NCI-H1417 treated with DMSO at 0.1 percent for 48 hours (cell line): ENCODE measurements at places on chromosomes 4 and X.

DNA sequence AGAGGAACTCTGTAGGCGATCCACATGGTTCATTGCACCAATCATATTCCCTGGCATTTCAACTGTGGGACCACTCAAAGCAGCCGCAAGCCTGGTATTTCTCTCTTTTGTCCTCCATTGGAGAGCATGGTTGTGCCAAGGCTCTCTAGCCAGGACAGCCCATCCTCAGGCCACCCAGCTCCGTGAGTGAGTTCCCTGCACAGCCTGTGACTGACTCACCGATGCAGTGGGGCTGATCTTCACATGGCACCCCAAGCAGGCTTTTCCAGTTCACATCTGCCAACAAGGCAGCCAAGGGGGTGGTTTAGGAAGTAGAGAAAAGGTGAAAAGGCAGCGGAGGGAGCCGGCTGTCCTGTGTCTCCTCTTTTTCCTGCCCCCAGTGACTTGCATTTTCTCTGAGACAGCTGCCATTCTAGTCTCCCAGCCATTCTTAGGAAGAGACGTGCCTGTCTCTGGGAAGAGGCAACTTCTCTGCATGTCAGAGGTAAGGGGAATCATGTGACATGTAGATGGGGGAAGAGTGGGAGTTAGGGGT, 69.2 kb downstream of the MID1IP1 start:
- DNase-seq, result no peak

DNA sequence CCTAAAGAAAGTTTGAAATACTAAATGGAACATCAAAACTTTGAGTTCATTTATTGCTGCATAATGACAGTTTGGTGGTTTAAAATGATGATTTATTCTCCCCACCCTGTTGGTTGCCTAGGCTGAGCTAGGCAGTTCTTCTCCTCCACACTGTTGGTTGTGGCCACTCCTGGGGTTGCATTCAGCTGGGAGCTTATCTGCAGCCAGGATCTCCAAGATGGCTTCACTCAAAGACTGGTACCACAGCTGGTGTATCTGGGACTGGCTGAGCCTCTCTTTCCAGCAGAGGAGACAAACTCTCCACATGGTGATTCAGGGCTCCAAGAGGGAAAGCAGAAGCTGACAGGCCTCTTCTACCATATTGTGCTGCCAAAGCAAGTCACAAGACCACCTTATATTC, 33.1 kb downstream of the MSL3 start:
- no peak for DNase-seq

GRCh38 chr4:179605196-179605595, 2163.0 kb upstream of the AGA start:
- no peak for DNase-seq

GRCh38 chr4:6732441-6733357, 16.7 kb downstream of the BLOC1S4 start:
- DNase-seq, result no peak

GRCh38 chr4:168739886-168740285, 243.0 kb downstream of the PALLD start:
- DNase-seq, result no peak

DNA sequence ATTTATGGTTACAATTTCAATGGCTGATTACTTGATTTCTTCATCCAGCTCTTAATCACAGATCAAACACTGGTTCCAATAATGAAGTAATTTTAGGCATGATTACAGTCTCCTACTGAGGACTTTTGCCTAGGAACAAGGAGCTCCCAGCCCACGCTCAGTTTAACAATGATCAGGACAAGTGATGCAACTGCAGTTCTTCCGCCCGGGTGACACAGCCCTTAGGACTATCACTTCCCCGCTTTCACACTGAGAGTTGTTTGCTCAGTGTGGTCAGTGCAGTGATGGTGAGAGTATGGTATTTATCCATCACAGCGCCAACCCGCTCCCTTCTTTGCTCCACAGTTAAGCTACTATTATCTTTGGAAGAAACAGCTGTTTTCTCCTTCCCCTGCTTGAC, 203.2 kb upstream of the MBNL3 start:
- no peak for DNase-seq

DNA sequence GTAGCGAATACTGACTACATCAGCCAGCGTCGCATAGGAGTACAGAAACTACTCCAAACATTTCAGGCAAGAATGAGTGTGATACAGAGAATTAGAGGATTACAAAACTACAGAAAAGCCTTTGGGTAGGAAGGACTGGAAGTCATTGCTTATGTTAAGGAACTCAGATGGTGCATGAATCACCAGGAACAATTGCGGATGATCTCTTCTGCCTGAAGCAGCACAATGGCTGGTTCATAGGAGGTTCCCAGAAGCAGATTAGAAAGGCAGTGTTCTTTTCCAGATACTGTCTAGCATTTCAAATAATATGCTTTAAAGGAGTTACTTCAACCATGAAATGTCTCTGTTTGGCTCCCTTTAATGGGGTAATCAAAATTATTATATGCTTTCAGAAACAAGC, 42.5 kb upstream of the MAP9 start:
- DNase-seq, result no peak

DNA sequence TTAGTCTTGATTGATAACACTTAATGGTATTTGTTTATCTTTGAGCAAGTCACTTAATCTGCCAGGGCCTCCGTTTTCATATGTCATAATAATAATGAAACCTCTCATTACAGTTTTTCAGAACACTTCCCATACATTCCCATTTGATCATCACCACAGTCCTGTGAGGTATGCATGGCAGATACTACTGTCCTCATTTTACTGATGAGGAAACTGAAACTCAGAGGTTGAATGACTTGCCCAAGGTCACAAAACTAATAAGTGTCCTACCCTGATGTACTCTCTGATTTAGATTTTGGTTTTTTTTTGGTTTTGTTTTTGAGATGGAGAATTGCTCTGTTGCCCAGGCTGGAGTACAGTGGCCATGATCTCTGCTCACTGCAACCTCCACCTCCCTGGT, 25.7 kb downstream of the ZFX start:
- DNase-seq, result no peak

DNA sequence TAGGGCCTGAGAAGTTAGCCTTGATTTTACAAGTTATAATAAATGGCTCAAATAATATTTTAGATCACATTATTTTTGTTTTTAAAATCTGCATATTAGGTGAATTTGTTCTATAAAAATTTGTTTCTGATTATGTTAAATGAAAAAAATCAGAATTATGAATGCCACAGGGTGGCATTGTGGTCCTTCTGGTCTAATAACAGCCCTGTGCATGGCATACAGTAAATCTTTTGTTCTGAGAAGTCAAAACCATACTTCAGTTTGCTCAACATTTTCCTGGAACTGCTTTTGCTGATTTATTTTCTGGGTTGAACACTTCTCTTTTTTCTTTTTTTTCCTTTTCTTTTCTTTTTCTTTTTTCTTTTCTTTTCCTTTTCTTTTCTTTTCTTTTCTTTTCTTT, 101.0 kb upstream of the UBQLN2 start:
- DNase-seq, result no peak

DNA sequence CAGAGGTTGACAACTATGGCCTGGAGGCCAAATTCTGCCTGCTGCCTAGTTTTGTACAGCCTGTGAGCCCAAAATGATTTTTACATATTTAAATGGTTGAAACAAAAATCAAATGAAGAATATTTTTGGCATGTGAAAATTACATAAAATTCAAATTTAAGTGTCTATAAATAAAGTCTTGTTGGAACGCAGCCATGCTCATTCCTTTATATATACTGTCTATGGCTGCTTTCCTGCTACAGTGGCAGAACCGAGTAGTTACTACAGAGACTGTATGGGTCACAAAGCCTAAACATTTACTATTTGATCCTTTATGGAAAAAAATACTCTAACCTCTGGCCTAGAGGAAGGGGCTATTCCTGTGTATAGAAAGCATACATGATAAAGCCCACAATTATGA, 290.4 kb downstream of the GLUD2 start:
- no peak for DNase-seq

GRCh38 chrX:378443-378842, 8.3 kb downstream of the PPP2R3B start:
- no peak for DNase-seq

GRCh38 chr4:112979881-112980421, 69.5 kb upstream of the ANK2 start:
- DNase-seq, result no peak

GRCh38 chr4:20430259-20430941, 178.7 kb downstream of the SLIT2 start:
- DNase-seq, result no peak

GRCh38 chr4:83606898-83607297, 71.0 kb downstream of the GPAT3 start:
- no peak for DNase-seq

DNA sequence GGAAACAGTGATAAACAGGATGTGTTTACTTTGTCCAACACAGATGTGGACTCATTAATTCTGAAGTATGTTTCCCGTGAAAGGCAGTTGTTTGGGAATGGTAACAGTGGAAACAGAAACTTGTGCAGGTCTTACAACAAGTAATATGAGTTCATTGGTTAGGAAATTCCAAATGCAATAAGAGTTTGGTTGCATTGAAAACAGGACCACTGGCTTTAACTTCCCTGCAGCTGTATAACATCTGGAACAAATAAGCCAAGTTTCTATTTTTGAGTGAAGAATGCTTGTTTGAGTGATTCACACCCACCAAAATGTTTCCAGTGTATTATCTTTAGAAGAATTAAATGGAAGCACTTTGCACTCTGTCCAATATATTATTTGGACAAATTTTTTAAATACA, 82.4 kb upstream of the BMP3 start:
- DNase-seq, result no peak

- DNase-seq, result no peak
Observed at GRCh38 chrX:136346506-136346905, 45.7 kb downstream of the ADGRG4 start.

GRCh38 chrX:112643721-112644120, 36.0 kb downstream of the LHFPL1 start:
- DNase-seq, result no peak

DNA sequence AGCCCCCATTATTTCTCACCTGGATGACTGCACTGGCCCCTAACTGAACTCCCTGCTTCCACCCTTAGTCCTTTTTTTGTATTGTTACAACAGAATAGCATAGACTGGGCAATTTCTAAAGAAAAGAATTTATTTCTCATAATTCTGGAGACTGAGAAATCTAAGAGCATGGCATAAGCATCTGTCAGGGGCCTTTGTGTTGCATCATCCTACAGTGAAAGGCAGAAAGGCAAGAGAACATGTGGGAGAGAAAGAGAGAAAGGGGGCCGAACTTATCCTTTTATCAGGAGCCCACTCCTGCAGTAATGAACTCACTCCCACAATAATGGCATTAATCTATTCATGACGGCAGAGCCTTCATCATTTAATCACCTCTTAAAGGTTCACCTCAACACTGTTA, 122.1 kb downstream of the EFNB1 start:
- no peak for DNase-seq

DNA sequence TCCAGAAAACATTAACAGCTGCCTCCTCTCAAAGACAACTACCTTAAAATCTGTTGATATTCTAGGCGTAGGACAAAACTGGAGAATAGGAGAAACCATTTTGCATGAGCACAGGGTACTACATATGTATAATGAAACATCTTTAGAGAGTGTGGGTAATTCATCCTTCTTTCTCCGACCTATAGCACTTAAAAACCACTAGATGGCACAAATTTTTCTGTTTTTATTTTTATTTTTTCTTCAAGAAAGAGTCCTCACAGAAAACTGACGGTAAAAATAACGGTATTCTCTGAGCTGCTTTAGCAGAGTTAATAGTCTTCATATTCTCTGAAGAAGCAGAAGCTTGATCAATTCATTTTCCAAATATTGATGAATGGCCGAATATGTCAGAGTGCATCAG, 14.6 kb downstream of the SMIM31 start:
- DNase-seq, result no peak

DNA sequence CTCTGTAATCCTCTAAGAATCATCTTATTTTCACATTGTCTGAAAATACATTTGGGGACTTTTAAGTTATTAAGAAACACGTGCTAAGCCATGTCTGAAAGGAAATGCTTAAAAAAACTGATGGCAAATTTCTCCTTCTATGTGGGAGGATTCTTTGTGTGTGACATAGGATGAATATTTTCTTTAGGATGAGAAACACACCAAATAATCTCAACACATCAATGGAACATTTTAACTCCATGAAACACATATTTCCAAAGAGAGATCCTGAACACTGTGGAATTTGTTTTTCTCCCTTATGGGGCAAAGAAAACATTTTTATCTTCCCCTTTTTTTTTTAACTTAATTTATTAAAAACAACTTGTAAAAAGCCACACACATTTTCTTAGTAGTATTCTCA, 153.8 kb upstream of the ANKRD50 start:
- no peak for DNase-seq

DNA sequence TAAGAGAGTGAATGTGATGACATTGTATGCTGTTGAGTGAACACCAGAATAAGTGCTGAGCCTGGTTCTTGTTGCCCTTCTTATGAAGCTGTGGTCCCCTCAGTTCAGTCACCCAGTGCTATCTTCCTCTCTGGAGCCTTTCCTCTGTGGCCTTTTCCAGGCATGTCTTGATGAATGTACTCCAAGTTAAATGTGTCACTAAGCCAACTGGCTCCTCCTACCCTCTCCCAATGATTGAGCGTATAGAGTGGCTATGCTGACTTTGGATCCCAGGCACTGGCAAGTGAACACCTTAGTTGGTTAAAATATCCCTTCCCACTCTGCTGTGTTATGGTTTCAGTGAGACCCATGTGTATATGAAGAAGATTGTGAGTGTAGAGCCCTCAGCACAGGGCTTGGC, 134.1 kb upstream of the MAMLD1 start:
- no peak for DNase-seq

DNA sequence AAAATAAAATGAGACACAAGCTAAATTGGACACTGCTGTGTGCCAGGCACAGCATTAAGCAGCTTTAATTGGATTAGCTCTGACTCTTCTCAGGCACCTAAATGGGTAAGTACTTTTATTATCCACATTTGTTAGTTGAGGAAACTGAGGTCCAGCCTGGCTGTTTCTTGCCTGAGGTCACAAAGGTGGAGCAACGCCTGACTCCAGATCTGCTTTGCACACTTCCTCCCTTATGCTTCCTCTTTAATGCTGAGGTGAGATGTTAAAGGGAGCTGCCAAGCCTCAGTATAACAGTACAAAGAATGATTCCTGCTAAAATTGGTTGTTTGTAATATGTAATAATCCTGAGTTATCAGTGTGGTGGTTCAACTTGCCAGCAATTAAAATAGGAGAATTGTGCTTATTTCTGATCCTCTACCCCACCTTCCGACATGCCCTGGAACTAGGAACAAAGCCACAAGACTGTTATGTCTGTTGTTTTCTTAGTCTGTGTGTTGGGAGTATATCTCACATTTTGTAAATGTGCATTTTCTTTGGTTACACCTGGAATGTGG, 74.4 kb downstream of the AFF1 start:
- no peak for DNase-seq

DNA sequence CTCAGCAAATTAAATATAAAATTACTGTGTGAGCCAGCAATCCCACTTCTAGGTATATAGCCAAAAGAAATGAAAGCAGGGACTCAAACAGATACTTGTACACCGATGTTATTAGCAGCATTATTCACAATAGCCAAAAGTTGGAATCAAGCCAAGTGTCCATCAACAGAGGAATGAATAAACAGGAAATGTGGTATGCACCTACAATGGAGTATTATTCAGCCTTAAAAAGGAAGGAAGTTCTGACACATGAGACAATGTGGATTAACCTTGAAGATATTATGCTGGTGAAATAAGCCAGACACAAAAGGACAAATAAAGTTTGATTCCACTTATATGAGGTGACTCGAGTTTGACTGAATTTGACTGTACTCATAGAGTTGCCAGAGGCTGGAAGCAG, 108.3 kb upstream of the DUSP21 start:
- no peak for DNase-seq
